ENCODE measurements at places on chromosomes 12 and 14.

DNA sequence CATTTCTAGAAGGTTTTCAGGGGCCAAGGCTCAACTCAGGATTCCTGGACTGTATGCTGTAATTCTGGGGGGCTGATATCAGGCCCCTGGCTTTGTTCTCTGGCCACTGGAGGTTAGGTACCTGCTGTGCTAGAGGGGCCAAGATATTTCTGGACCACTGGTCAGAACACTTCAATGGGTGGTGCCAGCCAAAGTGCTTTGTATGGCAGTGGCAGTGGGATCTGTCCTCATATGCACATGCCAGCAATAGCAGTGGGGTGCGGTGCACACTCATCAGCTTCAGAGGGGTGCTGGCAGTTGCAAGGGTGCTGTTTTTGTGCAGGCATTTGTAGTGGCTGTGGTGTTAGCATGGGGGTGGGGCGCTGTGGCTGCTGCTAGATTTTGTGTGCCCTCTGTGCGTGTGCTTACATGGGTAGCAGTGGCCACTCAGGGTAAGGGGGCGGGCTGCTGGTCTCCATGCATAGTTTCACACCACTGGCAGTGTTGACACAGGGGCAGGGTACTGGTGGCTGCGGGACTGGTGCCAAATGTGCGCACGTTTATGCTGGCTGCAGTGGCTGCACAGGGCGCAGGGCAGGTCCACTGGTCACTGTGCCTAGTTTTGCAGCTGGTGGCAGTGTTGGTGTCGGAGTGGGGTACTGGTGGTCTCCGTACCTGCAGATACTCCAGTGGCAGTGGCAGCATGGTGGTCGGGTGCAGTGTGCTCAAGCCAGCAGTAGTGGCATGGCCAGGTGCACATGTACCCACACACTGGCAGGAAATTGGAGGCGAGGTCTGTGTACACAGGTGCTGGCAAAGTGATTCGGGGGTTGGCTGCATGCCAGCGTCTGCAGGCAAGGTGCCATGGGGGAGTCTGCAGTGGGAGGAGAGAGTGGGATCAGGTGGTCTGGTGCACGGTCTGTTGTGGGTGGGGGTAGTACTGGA is 12.6 kb downstream of the NOPCHAP1 start:
- DNase-seq, result no peak

- no peak for DNase-seq
Observed at GRCh38 chr14:73027546-73027945, 640 bp upstream of the ZFYVE1 start.

GRCh38 chr12:43120150-43120549 is 431.9 kb downstream of the ADAMTS20 start:
- no peak for DNase-seq

DNA sequence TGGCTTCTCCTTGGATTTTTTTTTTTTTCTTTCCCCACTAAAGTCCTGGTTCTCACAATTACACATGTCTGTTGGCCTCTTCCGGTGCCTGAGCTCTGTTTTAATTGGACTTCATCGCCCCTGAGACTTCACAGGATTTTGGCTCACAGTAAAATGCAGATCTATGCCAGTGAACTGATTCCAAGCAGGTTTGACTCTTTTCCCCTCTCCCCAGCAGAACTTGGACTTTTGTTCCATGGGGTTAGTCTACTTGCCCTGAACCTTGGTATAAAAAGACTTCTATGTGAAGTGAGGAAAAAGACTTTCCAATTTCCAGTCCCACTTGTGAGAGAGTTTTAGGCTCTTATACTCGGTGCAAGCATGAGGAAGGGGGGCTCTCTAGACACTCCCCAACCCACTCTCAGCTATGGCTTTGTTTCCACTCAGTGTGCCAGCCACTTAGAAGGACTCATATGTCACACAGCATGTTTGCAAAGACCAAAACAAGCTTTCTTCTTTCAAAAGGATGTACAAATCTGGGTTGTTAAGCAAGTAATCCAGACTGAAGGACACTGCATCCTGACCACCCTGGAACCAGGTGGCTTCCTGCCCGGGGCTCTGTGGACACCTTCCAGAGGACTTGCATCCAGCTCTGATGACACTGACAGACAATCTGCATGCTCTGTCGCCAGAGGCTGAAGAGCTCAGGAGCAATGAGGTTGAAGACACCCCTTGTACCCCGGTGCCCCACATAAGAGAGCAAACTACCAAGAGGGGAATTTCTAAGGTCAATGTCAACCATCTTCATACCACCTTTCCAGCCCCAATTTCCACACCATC is 221.9 kb upstream of the EGLN3 start:
- DNase-seq, result no peak

- DNase-seq, result no peak
Observed at GRCh38 chr14:28157887-28158791, 608.4 kb upstream of the FOXG1 start.

GRCh38 chr14:105201925-105202513 is 20.9 kb upstream of the NUDT14 start:
- no peak for DNase-seq

Data from stimulated activated CD8-positive, alpha-beta memory T cell treated with anti-CD3 and anti-CD28 coated beads, Interleukin-4, amount 100 ng/mL, for 4 hours (primary cell).